Stimulated activated CD8-positive, alpha-beta memory T cell treated with anti-CD3 and anti-CD28 coated beads, Interleukin-7, amount 100 ng/mL, for 48 hours (primary cell): ENCODE measurements at places on chromosomes 4 and X.

DNA sequence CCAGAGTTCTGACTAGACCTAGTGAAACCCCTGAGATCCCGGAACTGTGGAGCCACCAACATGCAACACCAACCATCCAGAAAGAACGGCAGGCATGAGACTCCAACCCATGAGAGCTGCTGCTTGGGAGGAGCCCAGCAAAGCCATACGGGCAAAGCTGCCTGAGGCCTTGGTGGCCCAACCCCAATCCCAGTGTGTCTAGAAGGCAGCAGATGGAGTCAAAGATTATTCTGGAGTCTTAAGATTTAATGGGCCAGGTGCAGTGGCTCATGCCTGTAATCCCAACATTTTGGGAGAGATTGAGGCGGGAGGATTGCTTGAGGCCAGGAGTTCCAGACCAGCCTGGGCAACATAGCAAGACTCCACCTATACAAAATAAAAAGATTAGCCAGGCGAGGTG is 49.2 kb upstream of the PDK3 start:
- DNase-seq = no peak

- no peak for DNase-seq
Observed at GRCh38 chr4:98838977-98839618, 89.8 kb downstream of the EIF4E start.

DNA sequence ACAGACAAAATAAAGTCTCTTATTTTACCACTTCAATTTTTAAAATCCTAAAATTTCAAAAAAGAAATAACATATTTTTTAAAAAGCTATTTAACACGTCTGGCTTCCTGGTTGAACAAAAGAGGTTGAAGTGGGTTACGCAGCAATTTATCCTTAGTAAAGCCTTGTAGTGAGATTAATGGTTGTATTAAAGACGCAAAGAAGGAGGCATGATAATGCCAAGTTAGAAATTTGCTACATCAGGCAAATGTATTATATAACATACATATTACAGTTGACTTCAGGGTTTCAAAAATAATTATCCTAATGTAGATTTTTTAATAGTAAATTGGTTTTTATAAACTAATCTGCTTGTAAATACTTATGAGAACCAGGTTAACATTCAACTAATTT is 35.3 kb downstream of the ANKRD17 start:
- DNase-seq = no peak

DNA sequence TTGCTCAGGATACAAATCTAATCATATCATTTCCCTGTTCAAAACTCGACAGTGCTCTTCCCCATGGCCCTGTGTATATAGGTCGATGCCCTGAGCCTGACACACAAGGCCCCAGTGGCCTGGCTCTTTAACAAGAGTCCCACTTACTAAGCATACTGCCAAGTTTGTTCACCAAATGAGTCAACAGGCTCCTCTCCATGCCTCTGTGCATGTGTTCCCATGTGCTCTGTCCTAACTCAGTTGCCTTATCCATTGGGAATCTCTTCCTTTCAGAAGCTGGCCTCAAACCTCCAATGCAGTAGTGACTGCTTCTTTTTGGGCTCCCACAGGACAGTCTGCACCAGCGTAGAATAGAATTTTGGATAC is 18.9 kb upstream of the CXCR3 start:
- DNase-seq = no peak

DNA sequence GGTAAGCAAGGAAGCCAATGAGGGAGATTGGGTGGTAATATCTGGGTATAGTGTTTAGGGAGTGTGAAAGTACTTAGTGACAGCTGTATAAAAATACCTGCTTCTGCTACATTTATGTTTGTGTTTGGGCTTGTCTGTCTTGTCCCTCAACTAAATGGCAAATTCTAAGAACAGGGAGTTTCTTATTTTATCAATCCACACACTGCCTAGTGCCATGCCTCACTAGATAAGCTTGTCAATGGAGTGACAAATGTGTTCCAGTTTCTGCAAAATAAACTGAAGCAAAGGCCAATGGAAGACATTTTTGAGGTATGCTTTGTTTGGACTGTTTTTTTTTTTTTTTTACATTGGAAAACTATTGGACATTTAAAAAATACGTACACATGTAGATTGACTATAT is 418.0 kb downstream of the SH2D1A start:
- DNase-seq = no peak

DNA sequence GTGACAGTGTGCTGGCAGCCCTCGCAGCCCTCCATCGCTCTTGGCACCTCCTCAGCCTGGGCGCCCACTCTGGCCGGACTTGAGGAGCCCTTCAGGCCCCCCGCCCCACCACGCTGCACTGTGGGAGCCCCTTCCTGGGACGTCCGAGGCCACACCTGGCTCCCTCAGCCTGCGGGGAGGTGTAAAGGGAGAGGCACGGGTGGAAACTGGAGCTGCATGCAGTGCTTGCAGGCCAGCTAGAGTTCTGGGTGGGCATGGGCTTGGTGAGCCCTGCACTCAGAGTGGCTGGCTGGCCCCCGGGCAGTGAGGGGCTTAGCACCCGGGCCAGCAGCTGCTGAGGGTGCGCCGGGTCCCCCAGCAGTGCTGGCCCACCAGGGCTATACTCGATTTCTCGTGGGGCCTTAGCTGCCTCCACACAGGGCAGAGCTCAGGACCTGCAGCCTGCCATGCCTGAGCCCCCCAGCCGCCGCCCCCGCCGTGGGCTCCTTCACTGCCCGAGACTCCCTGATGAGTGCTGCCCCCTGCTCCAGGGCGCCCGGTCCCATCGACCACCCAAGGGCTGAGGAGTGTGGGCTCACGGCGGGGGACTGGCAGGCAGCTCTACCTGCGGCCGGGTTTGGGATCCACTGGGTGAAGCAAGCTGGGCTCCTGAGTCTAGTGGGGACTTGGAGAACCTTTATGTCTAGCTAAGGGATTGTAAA is 1672.7 kb upstream of the PCDH7 start:
- DNase-seq = no peak

DNA sequence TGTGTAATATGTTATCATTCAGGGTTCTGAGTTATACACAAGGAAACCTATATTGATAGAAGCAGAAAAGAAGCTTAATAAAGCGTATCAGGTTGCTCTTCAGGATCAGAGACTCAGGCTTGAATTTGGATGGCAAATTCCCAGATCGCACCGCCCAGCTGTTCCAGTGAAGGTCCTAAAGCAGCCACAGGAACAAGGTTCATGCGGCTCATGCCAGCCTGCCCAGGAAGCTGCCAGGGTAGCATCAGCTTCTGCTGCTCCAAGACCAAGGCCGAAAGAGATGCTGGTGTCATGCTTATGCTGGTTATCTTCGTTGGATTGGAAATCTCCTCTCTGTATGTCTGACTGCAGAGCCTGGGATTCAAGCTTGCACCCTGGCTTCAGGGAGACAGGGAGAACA is 127.7 kb downstream of the MANBA start:
- DNase-seq = no peak

DNA sequence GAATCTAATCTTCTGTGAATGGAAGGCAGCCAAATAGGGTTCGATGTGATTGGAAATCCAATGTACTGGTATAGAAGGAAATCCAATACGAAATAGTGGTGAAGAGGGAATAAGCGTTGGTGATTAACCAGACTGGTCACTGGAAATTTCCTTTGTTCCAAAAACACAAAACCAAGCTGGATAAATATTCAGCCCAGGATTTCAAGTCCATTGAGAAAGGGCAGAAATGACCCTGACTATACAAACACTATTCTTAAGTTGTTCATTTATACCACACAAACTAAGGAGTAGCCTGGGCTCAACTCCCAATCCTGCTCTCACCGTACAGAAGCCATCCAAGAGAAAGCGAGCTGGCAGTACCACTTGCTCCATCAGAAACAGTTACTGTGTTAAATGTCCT is 32.2 kb downstream of the PCDH19 start:
- no peak for DNase-seq

GRCh38 chr4:148834804-148835631 is 392.8 kb upstream of the NR3C2 start:
- DNase-seq = no peak

DNA sequence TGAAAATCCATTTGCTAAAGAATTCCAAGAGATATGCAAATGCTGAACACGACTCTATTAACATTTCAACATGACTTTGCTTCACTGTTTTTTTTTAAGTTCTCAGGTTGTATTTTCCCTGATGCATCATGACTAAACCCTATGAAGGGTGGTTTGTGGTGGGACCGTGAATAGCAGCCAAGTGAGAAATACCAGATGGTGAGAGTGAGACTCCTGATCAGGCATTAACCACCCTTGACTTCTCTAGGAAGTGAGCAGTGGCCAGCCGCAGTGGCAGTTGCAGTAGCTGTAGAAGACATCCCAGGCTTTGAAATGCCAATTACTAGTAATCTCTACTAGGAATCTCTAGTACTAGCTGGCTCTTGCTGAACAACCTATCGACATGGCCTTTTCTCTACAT is 383.4 kb downstream of the FAM133A start:
- no peak for DNase-seq

- no peak for DNase-seq
Observed at GRCh38 chr4:140710908-140711622, 45.1 kb downstream of the TBC1D9 start.

- DNase-seq = no peak
Observed at GRCh38 chr4:154120006-154120676, 331.3 kb upstream of the SFRP2 start.

- DNase-seq = no peak
Observed at GRCh38 chr4:135927651-135928050, 1604.6 kb downstream of the PCDH18 start.

- no peak for DNase-seq
Observed at GRCh38 chr4:7687006-7687405, 252.3 kb upstream of the PSAPL1 start.

DNA sequence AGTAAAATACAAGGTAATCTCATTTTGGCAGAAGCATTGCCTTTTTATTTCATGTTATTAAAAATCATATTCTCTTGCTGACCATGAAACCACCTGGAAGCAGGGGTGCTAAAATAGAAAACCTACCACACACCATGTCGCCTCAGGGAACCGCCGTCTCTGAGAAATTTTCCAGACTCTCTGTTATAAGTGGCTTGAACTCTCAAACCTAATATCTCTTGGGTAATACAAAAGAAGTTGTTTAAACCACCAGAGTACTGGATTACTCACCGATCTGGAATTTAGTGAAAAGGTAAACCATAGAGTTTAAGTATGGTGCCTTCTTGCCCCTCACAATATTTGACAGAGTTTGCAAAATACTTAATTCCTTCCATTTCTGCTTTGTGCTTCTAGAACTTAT is 27.7 kb downstream of the ENPP6 start:
- no peak for DNase-seq

- no peak for DNase-seq
Observed at GRCh38 chr4:96164814-96165351, 325.0 kb downstream of the PDHA2 start.

- DNase-seq = no peak
Observed at GRCh38 chr4:75718529-75718928, 5.8 kb upstream of the USO1 start.

- DNase-seq = no peak
Observed at GRCh38 chrX:10484683-10485247, 135.6 kb downstream of the MID1 start.

GRCh38 chr4:80252427-80252826 is 14.0 kb upstream of the FGF5 start:
- DNase-seq = no peak

DNA sequence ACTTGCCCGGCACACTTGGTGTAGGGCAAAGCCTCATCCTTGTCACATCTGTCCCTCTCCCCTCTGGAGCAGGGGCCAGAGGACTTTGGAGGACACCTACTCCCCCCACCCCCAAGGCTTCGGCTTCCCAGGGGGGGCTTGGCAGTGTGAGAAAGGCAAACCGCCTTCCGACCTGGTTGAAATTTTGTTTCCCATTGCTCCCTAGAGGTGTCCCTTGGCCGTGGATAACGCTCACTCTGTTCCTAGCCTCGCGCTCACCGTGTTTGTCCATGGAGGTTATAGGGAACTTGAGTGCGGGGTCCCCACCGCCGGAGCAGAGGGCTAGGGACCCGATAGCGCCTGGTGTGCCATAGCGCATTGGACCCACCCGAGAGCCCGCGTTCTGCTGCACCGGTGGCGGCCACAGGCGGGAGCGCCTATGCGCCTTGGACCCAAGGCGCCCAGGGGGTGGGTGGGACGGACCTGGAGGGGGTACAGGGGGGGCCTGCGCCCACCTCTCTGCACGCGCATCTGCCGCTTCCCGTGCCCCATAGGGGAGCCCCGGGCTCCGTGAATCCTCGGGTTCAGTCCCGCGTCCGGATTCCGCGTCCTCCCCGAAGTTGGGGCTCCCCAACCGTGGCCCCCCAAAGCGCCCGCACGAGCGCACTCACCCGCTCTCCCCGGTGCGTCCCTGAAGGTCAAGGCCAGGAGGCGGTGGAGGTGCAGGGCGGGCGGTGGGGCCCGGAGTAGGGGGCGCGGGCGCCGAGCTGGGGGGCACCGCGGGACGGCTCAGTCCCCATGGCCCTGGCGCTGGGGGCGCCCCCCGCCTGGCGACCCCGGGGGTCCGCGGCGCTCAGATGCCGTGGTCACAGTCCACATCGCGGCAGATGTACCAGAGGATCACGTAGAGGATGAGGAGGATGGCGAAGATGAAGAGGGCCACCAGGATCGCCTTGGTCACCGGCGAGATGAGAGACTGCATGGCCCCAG is 82.7 kb upstream of the DHRSX start:
- no peak for DNase-seq

DNA sequence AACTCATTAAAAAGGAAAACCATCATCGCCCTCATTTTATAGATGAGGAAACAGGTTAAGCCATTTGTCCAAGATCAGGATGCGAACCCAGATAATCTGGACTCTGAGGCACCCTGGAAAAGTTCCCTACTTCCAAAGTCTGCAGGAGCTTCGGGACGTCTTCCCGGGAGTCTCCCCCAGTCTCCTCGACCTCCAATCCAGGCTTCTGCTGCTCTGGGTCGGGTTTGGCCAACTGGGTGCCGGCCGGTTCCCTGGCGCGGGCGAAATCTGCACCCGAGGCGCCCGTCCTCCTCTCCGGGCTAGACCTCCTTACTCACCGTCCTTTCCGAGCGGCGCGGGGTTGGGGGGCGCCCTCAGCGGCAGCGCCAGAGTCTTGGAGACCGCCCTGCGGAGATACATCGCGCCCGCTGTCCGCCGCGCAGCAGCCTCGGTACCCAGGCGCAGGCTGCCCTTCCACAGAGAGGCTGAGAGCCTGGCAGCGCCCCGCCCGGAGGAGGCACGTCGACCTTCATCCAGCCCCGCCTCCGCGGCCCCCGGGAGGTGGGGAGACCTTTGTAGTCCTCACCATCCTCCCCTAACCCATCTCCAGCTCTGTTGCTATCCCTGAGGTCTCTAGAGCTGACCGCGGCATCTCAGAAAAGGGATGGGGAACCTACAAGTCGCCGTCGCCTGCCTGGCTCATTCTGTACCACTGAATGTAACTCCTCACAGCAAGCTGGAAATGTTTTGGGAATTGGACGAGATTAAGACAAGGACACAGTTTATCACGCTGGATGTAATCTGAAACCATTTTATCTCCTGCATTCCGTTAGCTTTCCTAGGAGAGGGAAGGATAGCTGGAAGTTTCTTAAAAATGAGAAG is at the start of gene MGARP:
MGARP (minus strand) TSS at position 466 of the 861 bp plus-strand sequence; CDS start at position 399, 67 bp downstream.
- DNase-seq = no peak
